ENCODE measurements at places on chromosomes 4 and X.

GRCh38 chrX:153762626-153763173 lies 1.3 kb upstream of the PLXNB3 start:
- DNase-seq: no peak
- no peaks in the 10 kb centered on the region for H3K27me3 ChIP-seq
- no peaks in the 10 kb centered on the region for H3K4me1 ChIP-seq
- H3K4me3 ChIP-seq: no peak overlapping the region

- H3K4me3 ChIP-seq: no peak overlapping the region
- H3K36me3 ChIP-seq: no peaks in the 10 kb centered on the region
- H3K27me3 ChIP-seq: no peaks in the 10 kb centered on the region
- no peak overlapping the region for H3K27ac ChIP-seq
- DNase-seq: no peak
These were observed 892.6 kb upstream of the FRG1 start for GRCh38 chr4:189048119-189048518.

GRCh38 chr4:141058591-141059512 lies 74.4 kb downstream of the RNF150 start:
- no peak for DNase-seq
- no peaks in the 10 kb centered on the region for H3K36me3 ChIP-seq
- no peaks in the 10 kb centered on the region for H3K27me3 ChIP-seq
- no peak overlapping the region for H3K4me3 ChIP-seq
- no peak overlapping the region for H3K27ac ChIP-seq

DNA sequence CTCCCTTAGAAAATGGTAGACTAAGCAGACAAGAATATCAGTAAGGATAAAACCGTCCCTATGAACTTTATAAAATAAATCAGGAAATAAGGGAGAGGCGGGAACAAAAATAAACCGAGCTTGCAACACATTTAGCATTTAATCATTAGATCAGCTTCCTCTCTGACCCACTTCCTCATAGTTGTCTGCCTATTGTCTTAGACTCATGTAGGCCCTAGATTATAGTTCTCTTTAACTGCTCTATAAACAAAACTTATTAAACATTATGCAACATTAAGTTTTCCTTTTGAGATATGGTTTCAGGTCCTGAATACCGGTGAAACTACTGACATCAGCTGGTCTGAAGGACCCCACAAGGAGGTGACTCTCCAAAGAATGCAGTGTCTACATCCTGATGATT lies 15.8 kb upstream of the SRD5A3 start:
- H3K4me3 ChIP-seq: no peak overlapping the region
- no peak for DNase-seq
- H3K36me3 ChIP-seq: no peaks in the 10 kb centered on the region
- no peaks in the 10 kb centered on the region for H3K4me1 ChIP-seq

DNA sequence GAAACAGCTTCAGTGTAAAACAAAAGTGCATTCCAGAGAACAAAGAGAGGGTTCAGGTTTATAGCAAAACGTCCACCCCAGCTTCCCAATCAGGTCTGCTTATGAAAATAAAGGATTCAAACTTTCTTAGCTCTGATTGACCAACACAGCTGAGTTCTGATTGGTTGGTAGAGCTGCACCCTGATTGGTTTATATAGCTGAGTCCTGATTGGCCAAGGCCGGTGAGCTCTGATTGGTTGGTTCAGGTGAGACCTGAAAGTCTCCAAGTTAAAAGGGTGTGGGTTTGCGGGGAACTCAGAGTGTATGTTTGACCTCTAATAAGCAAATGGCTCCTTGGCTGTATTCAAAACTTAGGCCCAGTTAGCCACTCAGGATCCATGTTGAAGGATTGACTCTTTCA lies 20.9 kb downstream of the CLRN2 start:
- H3K4me1 ChIP-seq: no peaks in the 10 kb centered on the region
- DNase-seq: peak; percentile 15
- no peaks in the 10 kb centered on the region for H3K27me3 ChIP-seq
- no peak overlapping the region for H3K4me3 ChIP-seq

- no peak for DNase-seq
- H3K4me1 ChIP-seq: no peaks in the 10 kb centered on the region
- no peaks in the 10 kb centered on the region for H3K36me3 ChIP-seq
- H3K27ac ChIP-seq: no peak overlapping the region
- H3K4me3 ChIP-seq: no peak overlapping the region
These were observed 93.3 kb upstream of the BANK1 start for GRCh38 chr4:101697266-101697665.

DNA sequence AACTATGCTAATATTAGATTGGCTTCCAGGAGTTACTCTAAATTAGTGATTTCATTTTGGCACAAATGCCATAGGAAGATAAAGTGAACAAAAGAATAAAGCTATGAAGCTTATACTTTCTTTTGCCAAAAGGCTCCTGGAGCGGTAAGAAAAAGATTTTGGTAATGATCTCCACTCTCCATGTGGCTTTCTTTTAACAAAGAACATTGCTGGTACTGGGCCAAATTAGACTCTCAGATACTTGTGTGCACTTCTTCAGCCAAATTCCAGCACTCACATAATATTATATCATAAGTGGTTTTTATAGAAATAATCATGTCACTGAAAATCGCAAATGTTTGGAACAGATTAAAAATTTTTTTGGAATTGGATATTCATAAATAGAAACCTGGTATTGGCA lies 142.4 kb upstream of the FGF13 start:
- DNase-seq: no peak
- H3K27me3 ChIP-seq: no peaks in the 10 kb centered on the region
- no peak overlapping the region for H3K27ac ChIP-seq
- no peaks in the 10 kb centered on the region for H3K36me3 ChIP-seq
- H3K4me1 ChIP-seq: no peaks in the 10 kb centered on the region
- no peak overlapping the region for H3K4me3 ChIP-seq

DNA sequence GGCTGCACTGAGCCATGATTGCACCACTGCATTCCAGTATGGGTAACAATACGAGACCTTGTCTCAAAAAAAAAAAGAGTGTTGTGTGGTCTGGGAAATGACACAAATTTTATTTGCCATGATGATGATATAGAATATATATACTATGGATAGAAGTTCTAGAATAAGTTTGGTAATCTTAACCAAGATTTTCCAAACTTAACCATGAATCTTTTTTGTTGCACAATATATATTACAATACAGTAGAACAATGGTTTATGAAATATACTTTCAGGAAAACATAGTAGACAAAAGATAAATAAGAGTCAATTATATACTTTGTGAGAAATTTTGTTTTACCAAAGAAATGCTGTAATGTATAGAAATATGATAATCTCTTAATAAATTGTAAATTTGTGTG lies 34.8 kb downstream of the MFSD8 start:
- H3K4me1 ChIP-seq: no peaks in the 10 kb centered on the region
- H3K27me3 ChIP-seq: no peaks in the 10 kb centered on the region
- no peak for DNase-seq
- no peak overlapping the region for H3K27ac ChIP-seq

DNA sequence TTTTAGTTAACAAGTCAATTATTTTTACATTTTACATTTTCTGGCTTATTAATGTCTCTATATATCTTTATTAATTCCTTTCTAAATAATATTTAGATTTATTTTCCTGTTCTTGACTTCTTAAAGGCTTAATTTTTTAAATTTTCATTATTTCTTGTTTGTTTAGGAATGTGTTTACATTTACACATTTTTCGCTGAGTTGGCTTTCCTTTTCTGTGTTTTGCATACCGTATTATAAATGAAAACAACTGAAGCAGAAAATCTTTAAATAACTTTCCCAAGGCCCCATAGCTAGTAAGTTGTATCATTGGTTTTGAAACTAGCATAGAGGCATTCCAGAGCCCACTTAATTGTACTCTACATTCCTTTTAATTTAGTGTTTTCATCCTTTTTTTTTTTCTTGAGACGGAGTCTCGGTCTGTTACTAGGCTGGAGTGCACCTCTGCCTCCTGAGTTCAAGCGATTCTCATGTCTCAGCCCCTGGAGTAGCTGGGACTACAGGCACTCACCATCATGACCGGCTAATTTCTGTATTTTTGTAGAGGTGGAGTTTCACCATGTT lies 261.6 kb downstream of the IQCM start:
- no peak for DNase-seq
- no peaks in the 10 kb centered on the region for H3K4me1 ChIP-seq
- H3K36me3 ChIP-seq: no peaks in the 10 kb centered on the region
- no peak overlapping the region for H3K4me3 ChIP-seq

GRCh38 chrX:13778916-13779315 lies 38.0 kb downstream of the GPM6B start:
- H3K36me3 ChIP-seq: no peaks in the 10 kb centered on the region
- DNase-seq: no peak
- H3K4me3 ChIP-seq: no peak overlapping the region
- no peaks in the 10 kb centered on the region for H3K4me1 ChIP-seq

- H3K4me3 ChIP-seq: no peak overlapping the region
- H3K36me3 ChIP-seq: no peaks in the 10 kb centered on the region
- no peaks in the 10 kb centered on the region for H3K27me3 ChIP-seq
These were observed 225.4 kb downstream of the PCDH7 start for GRCh38 chr4:30945586-30945985.

DNA sequence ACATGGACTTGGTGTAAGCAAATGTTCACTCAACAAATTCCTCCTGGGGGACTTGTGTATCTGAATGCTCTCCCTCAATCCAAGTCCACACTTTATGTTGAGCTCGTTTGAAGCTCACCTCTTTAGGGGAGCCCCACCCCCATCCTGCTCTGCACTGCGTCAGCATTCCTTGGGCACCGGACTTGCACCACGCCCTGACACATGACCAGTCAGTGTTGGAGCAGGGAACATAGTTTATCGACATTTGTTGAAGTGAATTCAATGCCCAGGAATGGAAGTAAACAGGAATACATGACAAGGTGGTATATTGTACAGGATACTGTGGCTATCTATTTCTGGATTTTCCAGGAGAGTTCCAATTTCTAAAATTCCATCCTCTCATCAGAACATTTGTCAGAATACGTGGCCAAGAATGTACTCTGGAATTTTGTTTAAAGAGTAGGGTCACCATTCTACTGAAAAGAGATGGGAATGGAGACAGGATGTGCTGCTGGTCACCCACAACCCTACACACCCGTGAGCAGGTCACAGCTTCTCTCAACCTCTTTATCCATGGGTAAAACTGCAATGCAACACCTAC lies 60.0 kb upstream of the LNX1 start:
- no peak overlapping the region for H3K27ac ChIP-seq
- H3K4me3 ChIP-seq: no peak overlapping the region
- H3K36me3 ChIP-seq: no peaks in the 10 kb centered on the region
- no peaks in the 10 kb centered on the region for H3K27me3 ChIP-seq

GRCh38 chr4:133190098-133190497 lies 41.0 kb downstream of the PCDH10 start:
- no peaks in the 10 kb centered on the region for H3K4me1 ChIP-seq
- DNase-seq: no peak
- H3K27ac ChIP-seq: no peak overlapping the region
- H3K36me3 ChIP-seq: no peaks in the 10 kb centered on the region
- no peak overlapping the region for H3K4me3 ChIP-seq

- H3K27ac ChIP-seq: no peak overlapping the region
- H3K27me3 ChIP-seq: no peaks in the 10 kb centered on the region
- no peak overlapping the region for H3K4me3 ChIP-seq
- H3K36me3 ChIP-seq: no peaks in the 10 kb centered on the region
- no peaks in the 10 kb centered on the region for H3K4me1 ChIP-seq
- DNase-seq: no peak
These were observed 80.3 kb upstream of the LSM6 start for GRCh38 chr4:146095091-146095690.

DNA sequence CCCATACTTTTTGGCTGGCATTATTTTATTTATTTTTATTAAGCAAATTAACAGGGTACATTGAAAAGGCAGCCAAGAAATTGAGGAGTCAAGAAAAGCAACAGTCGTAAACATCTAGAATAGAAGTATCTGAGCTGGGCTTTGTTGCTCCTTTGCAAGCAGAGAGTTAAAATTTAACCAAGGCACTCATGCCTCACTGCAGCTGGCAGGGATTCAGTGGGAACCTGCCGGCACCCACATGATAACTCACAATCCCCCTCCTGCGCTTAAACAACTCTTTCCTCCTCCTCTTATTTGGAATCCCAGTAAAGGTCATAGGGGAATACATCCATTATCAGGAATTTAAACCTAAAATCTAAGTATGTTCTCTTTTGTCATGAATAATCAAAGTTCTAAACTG lies 115.5 kb downstream of the SOX3 start:
- H3K4me1 ChIP-seq: no peaks in the 10 kb centered on the region
- no peak overlapping the region for H3K27ac ChIP-seq
- no peak overlapping the region for H3K4me3 ChIP-seq
- no peaks in the 10 kb centered on the region for H3K27me3 ChIP-seq
- DNase-seq: no peak

DNA sequence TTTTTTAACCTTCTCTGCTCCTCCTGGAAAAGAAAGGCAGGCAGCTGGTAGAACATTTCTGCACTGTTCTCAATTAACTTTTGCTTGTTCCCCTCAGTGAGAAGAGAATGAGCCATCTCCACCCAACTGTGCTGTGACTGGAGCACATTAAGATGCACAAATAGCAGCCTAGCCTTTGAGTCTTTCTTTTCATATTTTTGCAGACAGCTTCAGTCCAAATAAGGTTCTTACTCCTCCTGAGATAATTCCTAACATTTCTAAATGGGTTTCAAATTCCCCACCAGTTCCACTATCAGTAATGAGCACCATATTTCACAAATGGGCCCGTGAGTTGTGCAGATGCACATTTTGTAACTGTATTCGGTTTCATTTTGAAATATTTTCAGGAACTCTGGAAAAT lies 118.6 kb downstream of the SPCS3 start:
- H3K27me3 ChIP-seq: no peaks in the 10 kb centered on the region
- no peaks in the 10 kb centered on the region for H3K4me1 ChIP-seq
- H3K4me3 ChIP-seq: no peak overlapping the region
- H3K36me3 ChIP-seq: no peaks in the 10 kb centered on the region
- DNase-seq: no peak

DNA sequence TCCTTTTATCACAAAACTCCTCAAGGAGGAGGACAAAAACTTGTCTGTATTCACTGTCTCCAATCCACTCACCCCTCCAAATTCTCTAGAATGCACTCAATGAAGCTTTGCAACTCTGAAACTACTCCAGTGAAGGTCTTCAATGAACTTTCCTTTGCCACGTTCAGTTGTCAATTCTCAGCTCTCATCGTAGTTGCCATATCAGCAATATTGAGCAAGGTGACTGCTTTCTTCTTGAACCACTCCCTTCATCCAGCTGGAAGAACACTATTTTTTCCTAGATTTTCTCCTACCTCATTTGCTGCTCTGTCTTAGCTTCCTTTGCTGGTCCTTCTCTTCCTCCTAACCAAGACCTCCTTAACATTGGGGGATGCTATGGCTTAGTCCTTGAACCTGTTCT lies 191.8 kb downstream of the KDR start:
- no peak overlapping the region for H3K4me3 ChIP-seq
- no peak overlapping the region for H3K27ac ChIP-seq
- no peaks in the 10 kb centered on the region for H3K36me3 ChIP-seq

DNA sequence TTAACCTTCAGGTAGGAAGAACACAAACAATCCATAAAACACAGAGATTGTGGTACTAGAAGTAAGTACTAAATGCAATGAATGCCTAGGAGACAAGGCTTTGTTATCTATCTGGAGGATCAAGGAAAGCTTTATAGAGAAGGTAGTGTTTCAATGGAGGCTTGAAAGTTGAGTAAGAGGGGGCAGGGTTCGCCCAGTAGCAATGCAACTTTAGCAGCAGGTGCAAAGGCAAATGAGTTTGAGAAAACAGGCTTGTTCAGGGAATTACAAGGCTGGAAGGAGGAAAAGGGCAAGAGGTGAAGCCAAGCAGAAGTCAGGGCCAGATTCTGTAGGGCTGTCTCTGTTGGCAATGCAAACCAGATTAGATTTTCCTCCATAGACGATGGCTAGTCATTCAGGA lies 35.5 kb upstream of the AMELX start:
- peaks cover 17% of the 10 kb centered on the region for H3K4me1 ChIP-seq
- H3K27ac ChIP-seq: peak overlapping the region; percentile 31
- H3K4me3 ChIP-seq: no peak overlapping the region
- peak; percentile 52 for DNase-seq
- H3K36me3 ChIP-seq: no peaks in the 10 kb centered on the region
- no peaks in the 10 kb centered on the region for H3K27me3 ChIP-seq
